AG04449 (cell line): ENCODE measurements at places on chromosomes 2 and 18.

DNA sequence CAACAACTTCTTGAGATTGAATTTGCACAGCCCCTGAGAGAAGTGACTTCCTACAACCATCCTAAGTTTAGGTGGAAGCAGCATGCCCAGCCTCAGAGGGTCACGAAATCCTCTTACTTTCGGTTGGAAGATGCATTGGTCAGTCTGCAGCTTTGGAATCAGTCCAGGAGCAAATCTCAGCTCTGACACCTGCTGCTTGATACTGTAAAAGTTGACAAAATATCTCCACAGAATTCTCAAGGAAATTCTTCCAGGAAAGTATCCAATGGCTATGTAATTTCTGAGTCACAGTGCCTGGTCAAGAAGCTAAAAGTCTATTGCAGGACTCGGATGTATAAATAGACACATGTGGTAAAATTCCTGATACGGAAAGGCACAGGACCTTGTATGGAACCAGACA, 414.5 kb upstream of the GYPC start:
- no peak for DNase-seq

- no peak for DNase-seq
Measured at GRCh38 chr2:144920755-144921530, 401.0 kb upstream of the ZEB2 start.

DNA sequence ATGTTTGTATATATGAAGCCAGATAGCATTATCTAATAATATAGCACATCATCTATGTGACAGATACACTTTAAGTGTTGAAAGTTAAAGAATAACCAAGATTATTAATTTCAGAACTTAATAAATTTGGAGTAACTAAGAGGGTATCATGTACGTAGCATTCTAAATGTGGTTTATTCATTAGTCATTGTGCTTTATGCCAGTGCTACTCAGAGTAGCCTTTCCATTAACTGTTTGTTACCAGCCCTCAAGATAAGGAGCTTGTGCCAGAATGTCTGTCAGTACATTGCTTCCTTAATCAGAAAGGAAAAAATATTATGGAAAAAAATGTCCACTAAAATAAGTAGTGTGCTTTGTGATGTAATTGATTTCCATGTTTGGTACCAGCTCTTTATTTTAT, 94.9 kb upstream of the TWSG1 start:
- no peak for DNase-seq

GRCh38 chr2:229408356-229408755, 137.3 kb upstream of the PID1 start:
- peak; percentile 10 for DNase-seq

DNA sequence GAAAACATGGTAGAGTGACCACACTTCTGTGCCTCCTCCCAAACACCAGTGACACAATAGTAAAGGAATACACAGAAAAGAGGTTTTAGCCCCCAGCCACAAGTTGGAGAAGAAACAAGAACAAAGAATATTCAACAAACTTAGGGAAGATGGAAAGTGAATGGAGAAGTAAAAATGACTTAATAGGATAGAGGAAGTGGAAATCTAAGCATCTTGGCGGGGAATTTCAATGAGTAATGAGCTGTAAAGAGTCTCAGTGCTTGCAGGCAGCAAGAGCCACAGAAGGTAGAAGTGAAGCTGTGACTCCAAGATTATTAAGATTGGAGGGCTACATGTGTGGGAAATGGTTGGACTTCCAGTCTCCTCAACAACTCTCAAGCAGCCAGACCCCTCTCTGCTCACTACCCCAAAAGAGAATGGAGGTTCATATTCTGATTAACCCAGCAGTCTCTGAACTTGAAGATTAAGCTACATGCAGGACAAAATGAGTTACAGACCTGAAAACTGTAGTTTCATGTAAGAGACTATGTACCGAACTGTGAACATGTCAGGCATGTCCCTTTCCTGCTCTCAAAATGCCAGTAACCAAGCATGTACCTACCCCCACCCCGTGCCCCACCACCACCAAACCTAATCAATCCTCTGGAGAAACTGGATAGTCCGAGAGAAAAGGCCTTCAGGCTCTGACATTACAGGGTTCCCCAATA, 16.9 kb upstream of the HNRNPLL start:
- DNase-seq = no peak

DNA sequence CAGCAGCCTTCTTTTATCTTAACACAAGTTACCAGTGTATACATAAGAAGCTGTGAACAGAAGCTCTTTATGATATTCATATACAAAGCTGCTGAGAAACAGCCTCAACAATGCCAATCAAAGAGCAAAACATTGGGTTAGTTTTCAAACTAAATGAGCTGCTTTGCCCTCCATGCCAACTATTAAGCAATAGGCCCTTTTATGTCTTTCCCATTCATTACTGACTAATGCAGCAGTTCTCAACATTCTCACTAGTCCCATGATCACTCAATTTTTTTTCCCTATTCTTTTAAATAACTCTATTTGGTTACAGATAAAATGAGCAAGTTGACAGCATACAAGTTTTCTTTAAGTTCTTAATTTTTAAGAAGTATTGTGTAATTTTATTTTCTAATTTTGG, 57.9 kb upstream of the FRZB start:
- DNase-seq = no peak

DNA sequence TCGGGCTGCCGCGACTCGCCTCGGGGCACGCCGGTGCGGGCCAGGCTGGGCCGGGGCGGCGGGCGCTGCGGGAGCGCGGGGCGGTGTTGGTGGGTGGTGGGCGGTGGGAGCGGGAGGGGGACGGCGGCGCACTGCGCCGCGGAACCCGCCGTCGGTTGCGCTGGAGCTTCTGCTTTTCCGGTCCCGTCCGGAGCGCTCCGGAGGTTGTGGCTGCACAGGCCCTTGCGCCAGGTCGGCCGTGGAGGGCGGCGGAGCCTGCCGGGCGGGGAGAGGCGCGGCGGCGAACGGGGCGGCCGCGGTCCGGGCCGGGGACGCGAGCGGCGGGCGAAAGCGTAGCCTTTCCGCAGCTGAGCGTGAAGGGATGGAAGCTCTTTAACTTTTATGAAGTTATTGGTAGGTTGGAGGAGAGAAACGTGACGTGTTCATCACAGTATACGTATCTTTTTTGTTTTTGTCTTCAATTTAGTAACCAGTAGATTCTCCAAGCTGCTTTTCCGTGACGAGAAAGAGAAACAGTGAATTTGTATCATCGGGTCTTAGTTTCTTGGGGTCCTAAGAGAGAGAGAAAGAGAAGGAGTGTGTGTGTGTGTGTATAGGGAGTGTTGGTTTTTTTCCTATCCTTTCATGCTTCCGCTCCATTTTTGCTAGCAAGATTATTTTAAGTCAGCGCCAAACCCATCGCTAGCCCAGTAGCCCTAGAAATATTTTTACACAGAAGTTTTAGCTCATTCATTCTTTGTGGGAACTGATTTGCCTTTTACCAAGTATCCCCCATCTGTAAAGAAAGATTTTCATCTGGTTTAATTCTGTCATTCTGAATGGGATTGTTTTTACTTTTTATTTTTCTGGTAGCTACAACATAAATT, 535 bp downstream of the ATG4B start:
- no peak for DNase-seq

- DNase-seq = no peak
Measured at GRCh38 chr2:195490319-195490718, 166.7 kb upstream of the SLC39A10 start.

DNA sequence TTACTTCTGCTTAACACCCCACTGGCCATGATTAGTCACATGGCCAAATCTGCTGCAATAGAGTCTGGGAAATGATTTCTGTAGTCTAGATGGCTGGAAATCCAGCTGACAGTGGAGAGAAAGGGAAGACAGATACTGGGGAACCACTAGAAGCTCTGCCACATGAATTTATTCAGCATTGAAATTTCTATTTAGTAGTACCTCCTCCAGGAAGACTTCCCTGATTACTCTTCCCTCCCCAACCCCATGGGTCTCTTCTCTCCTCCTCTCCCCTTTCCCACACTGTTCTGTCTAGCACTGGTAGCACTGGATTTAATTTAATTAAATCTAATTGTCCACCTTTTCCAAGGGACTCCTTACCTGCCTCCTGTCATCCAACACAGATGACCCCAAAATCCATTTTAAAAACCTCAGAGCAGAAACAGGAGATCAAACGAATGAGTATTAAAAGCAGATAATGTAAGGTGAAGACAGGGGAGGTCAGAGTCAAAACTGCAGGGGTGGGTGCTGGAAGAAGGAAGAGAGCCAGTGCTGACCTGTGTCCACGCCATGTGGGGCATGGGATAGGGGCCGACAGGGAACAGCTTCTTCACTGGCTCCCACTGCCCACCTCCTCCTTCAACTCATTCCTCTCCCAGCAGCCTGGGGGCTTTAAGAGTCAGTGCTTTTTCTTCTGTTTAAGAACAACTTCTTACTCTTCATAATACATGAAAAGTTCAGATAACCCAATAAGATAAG, 169.2 kb upstream of the HS6ST1 start:
- DNase-seq = no peak

DNA sequence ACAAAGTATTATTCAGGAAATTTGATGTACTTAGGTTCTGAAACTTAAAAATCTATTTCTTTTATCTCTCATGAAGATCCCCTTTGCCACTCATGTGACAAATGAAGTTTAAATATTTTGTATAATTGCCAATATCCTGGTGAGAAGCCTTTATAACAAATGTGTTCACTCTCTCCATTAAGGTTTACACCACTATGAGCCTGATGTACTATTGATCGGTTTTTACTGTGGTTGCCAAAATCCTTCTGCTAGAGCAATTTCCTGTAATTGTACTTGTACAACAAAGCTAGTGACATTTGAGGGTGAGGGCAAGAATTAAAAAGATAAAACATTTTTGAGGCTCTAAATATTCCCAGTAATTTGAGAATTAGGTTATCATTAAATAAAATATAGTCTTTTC, 222.3 kb upstream of the CDH19 start:
- no peak for DNase-seq

- DNase-seq = no peak
Measured at GRCh38 chr2:37877457-37878315, 47.4 kb upstream of the RMDN2 start.

GRCh38 chr2:10371441-10372196, 68.9 kb downstream of the HPCAL1 start:
- DNase-seq = no peak

DNA sequence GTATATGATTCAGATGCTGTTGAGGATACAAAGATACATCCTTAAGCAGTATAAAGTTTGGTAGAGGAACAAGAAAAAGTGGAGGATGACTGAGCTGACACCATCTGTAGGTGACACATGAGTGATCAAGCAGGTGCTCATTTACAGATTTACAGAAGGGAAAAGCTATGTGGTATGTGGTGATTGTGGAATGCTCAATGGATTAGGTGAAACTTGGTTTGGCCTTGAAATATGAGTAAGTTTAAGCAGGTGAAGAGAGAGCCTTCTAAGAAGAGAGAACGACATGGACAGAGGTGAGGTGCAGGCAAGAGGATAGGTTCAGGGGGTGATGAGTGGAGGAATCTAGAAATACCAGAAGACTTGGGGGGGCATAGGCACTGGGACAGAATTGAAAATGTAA, 5.9 kb downstream of the ASXL3 start:
- no peak for DNase-seq
